ENCODE measurements at places on chromosomes 5 and 9.

GRCh38 chr5:64592730-64593341 is 87.0 kb downstream of the RGS7BP start:
- DNase-seq = no peak

GRCh38 chr9:95644377-95644776 is 127.6 kb upstream of the PTCH1 start:
- DNase-seq = no peak

DNA sequence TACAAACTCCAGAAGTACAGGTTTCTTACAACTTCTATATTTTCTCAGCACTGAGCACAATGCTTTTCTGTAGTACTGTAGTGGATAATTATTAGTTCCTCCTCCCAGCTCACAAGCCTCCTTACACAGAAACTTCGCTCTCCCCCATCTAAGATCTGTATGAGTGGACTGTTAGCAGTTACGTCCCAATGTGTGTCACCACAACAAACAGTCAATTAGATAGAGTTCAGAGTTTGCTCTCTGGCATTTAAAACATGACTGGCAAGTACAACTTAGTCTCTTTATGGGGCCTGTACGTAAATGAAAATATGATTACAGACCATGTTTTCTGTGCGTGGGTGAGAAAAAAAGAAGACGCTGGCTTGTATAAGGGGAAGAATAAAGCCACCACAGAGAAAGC is 631.4 kb upstream of the DMAC1 start:
- no peak for DNase-seq

- no peak for DNase-seq
These were observed 131.8 kb downstream of the TLE1 start for GRCh38 chr9:81557452-81558090.

GRCh38 chr9:90287567-90288274 is 354.9 kb downstream of the DIRAS2 start:
- DNase-seq = no peak

DNA sequence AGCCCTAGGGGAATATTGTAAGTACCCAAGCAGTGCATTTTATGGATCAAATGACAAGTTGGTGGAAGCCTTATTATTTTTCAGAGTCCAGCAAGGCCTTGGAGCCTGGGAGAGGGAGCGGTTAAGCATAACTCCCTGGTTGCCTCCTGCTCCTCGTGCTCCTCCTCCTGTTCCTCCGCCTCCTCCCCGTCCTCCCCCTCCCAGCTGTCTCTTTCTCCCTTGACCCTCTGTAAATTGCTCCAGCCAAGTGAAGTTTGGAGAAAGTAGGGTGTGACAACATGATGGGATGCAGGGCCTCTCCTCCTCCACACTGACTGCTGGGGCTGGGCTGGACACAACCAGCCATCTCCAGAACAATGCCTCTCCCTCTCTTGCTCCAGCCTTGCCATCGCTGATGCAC is 586.9 kb downstream of the CCDC171 start:
- DNase-seq = no peak

DNA sequence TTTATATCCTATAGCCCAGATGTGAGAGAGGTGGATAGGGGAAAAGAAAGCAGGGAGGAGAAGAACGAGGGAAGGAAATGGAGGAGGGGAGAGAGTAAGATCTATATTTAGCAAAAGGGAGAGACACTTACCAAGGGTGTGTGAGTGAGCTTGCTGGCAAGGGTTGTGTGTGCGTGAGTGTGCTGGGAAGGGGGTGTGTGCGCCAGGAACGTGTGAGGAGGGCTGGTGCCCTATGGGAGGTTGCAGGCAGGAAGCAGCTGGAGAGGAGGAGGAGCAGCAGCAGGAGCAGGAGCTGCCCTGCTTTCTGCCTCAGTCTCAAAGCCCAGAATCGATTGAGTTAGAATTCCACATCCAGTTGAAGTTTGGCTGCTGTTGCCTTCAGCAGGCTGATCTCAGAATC is 148.3 kb upstream of the RUSC2 start:
- no peak for DNase-seq

- no peak for DNase-seq
These were observed 7.7 kb downstream of the CSNK1A1 start for GRCh38 chr5:149543361-149544027.

DNA sequence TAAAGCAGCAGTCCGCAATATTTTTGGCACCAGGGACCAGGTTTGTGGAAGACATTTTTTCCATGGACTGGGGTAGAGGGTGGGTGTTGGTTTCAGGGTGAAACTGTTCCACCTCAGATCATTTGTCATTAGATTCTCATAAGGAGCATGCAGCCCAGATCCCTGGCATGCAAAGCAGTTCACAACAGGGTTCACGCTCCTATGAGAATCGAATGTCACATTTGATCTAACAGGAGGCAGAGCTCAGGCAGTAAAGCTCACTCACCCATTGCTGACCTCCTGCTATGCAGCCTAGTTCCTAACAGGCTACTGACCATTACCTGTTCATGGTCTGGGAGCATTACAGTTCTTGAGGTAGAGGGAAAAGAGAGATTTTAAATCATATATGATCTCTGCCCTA is 241.5 kb upstream of the COX7C start:
- DNase-seq = no peak

DNA sequence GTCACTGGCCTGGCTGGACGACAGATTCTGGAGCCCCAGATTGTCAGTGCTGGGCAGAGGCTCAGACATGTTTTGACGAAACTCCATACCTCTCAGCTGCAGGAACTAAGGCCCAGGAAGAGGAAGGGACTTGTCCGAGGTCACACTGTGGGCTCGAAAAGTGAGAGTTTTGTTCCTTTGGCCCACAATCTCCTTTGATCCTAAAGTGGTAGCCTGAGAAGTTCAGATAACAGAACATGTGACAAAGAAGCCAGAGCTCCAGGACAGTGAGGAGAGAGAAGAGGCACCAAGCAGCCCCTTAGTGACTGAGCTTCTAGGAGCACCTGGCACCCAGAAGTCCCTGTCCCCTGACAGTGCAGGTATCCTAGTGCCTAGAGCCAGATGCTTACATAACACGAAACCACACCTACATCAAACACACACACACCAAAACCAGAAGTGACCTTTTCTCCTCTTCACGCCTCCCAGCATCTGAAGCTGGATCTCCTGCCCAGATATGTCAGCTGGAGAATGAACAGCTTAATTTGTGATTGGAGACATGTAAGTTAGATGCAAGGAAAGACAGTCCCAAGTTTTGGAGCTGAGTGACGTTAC is 88.9 kb downstream of the ADRB2 start:
- DNase-seq = no peak

- no peak for DNase-seq
These were observed 64.4 kb downstream of the PPARGC1B start for GRCh38 chr5:149794487-149794971.

- no peak for DNase-seq
These were observed 58.1 kb downstream of the GOLPH3 start for GRCh38 chr5:32115985-32116384.

DNA sequence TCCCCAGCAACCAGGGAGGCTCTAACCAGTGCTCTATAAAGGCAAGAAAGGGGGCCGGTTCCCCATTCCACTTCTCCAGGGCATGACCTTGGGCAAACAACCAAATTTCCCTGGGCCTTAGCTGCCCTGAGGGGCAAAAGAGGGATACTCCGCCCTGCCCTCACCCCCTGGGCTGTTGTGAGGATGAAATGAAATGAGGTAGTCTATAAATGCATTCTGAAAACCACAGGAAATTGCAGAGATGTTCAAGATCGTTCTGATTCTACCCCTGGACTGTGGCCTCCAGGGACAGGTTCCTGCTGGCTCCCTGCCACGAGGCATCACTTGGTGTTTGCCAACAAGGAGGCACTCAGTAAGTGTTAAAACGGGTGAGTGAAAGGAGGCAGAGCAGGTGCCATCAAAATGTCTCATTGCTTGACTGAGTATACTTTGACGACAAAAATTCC is 5.7 kb downstream of the RAPGEF1 start:
- no peak for DNase-seq

DNA sequence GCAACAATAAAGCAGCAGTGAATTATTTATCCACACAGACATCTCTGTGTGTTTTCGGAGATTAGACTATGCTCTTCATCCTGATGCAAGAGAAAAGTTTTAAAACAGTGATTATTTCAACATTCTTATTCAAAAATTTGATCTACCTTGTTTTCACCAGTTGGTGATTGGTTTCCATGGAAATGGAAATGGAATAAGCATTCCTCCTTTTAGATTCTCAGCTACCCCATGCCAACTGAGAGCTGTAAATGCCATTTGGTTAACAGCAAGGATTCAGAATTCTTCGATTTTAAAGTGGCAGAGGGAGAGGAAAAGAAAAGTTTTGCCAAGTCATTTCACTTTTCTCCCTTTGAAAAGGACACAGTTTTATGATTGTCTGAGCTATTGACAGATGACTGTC is 154.7 kb downstream of the PCSK5 start:
- no peak for DNase-seq

- no peak for DNase-seq
These were observed 297.3 kb downstream of the MLLT3 start for GRCh38 chr9:20325008-20325407.

DNA sequence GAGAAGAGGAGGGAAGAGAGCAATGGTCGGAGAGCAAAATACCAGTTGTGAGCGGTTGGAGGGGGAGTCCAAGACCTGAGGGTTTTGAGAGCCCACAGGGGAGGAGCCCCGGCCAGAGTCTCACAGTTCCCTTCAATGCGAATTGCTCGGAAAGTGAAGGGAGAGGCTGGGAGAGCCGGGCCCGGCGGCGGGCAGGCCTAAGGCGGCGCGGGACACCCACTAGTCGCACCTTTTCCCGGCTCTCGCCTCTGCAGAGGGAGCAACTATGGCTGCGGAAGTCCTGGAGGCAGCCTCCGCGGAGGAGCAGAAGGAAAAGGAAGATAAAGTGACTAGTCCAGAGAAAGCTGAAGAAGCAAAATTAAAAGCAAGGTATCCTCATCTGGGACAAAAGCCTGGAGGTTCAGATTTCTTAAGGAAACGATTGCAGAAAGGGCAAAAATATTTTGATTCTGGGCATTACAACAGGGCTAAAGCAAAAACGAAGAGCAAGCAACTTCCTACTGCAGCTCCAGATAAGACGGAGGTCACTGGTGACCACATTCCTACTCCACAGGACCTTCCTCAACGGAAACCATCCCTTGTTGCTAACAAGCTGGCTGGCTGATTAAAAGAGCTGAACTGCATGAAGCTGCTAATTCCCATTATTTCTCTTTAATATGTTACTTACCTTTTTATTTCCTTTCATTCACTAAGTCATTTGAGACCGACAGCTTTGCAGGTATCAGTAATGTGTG is 6.5 kb upstream of the BTNL3 start:
- no peak for DNase-seq

DNA sequence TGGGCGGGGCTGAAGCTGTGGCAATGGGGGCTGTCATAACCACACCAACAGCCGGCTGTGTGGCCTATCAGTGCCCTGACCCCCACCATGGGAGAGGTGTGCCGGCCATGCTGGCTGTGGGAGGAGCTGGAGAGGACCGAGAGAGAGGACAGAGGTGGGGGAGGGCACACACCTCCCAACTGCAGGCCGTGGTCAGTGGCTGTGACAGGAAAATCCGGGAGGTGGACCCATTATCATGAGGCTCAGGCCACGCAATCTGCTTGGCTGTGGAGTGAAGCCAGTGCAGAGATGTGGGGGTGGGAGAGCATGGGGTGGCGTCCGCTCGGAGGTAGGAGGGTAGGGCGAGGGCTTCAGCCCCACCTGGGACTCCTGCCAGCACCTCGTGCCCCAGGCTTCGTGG is 136.1 kb downstream of the RXRA start:
- no peak for DNase-seq

GRCh38 chr9:110255463-110256379 is 586 bp downstream of the TXN start:
- peak; percentile 7 for DNase-seq

DNA sequence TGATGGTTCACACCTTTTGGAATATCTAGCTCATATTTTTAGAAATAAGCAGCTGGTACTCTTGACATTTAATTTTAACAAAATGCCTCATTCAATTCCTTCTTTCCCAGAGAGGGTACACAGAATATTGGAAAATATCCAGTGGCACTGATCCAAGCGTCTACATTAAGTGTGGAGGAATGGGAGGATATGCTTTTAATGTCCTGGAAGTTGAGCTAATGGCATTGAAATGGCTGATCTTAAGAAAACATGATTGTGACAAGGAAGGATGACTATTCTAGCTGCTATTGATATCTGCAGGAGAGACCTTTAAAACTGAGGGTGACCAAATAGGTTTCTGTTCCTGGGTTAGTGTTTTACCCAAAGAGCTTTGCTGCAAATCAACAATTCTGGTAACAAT is 30.0 kb downstream of the ZNF366 start:
- DNase-seq = no peak

GRCh38 chr9:89154651-89155336 is 23.8 kb downstream of the SHC3 start:
- no peak for DNase-seq

DNA sequence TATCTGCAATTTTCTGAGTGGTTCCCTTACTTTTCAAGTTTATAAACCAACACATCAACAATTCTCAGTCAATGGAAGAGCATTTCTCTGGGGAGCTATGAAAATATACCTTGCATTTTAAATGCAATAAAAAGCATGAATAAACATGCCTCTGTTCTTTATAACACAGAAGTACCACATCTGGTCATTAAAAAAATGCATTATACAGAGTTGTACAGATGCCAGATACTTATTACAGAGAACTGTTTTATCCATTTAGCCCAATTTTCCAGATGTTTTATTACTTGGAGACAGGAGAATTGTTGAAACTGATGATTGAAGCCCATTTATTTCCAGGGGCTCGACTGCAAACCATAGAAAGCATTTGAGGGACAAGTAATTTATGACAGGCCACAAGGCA is 19.2 kb upstream of the HEXB start:
- no peak for DNase-seq

GRCh38 chr5:68502531-68502930 is 287.0 kb downstream of the PIK3R1 start:
- DNase-seq = no peak

DNA sequence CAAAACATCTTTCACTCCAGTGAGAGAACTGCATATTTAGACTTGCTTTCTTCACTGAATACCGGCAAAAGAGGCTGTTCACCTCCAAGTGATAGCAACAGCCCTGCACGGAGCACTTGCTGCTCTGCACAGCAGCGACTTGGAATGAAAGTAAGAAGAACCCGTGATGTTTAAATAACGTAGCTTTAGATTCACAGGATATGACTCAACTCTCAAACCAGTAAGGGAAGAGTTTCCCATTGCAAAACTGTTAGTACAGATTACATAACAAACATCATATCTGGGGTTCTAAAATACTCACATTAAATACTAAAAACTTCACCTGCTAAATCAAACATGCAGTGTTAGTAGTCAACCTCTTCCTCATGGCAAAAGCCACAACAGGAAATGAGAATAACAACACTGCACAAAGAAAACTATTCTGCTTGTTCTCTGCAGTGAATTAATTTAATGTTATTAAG is 203.4 kb downstream of the MCTP1 start:
- no peak for DNase-seq

DNA sequence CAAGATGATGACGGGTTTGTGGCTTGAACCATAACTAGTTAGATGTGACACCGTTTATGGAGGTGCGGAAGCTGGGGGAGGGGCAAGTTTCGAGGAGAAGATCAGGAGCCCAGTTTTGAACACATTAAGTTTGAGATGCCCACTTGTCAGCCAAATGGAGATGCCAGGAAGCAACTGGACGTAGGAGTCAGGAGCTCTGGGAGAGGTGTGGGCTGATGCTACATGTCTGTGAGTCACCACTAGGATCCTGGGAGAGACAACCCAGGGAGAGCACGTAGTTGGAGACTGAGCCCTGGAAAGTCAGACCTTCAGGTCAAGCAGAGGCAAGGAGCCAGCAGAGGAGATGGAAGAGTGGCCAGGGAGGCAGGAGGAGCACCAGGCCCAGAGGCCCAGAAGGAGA is 48.8 kb upstream of the SLC25A51 start:
- no peak for DNase-seq
